ENCODE measurements at places on chromosomes 6 and 20.

- no peak for DNase-seq
These were observed 8.6 kb downstream of the BPIFB3 start for GRCh38 chr20:33062105-33062824.

GRCh38 chr6:50722829-50723554 lies 9.7 kb downstream of the TFAP2D start:
- no peak for DNase-seq

DNA sequence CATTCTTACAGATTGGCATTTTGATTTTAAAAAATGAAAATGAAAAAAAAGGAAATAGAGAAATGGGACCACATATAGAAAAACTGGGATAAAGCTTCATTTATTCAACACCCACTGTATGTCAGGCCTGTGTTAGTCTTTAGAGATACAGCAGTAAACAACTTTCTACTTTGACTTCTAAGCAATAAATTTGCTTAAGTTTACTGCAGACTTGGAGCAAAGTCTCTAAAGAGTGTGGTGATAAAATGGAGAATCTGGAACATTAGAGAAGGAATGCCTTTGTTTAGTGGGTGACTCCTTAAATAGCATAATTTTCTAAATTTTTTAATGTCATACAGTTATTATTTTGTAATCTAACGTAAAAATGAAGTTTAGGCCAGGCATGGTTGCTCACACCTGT lies 80.7 kb upstream of the CNKSR3 start:
- DNase-seq, result no peak

GRCh38 chr6:167506443-167507301 lies 181.8 kb downstream of the TTLL2 start:
- no peak for DNase-seq

GRCh38 chr6:163381118-163381756 lies 33.3 kb upstream of the QKI start:
- no peak for DNase-seq

- no peak for DNase-seq
These were observed 95.9 kb downstream of the FOXC1 start for GRCh38 chr6:1705630-1706029.

DNA sequence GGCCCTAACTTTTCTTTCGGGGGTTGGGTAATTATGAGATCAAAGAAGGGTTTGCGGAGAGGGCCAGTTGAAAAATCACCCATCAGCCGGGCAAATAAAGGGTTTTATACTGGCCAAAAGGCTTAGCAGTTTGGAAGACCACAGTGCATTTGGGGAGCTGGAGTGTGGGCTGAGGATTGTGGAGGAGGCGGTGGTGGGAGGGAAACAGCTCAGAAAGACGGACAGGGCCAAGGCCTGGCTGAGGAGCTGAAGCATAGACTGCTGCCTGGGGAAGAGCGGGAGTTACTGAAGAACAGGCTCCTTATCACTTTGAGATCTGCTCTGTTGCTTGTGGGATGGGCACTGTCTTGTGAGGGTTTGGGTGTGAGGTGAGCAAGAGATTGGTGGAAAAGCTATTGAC lies 144.2 kb downstream of the CARMIL1 start:
- no peak for DNase-seq

DNA sequence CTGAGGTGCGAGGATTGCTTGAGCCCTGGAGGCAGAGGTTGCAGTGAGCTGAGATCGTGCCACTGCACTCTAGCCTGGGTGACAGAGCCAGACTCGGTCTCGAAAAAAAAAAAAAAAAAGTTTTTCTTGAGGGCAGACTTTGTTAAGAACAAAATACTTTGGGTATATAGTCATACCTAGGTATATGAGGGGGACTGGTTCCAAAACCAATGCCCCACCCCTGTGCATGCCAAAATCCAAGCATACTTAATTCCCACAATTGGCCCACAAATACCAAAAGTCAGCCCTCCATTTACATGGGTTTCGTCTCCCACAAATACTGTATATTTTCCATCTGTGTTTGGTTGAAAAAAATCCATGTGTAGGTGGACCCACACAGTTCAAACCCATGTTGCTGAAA lies 119.9 kb downstream of the INSM1 start:
- no peak for DNase-seq

GRCh38 chr6:45697605-45698004 lies 318.1 kb downstream of the CLIC5 start:
- no peak for DNase-seq

Data from CD4-positive, alpha-beta T cell treated with Interleukin-17A for 1 hour (primary cell).